ENCODE measurements at places on chromosomes 2 and 18.

DNA sequence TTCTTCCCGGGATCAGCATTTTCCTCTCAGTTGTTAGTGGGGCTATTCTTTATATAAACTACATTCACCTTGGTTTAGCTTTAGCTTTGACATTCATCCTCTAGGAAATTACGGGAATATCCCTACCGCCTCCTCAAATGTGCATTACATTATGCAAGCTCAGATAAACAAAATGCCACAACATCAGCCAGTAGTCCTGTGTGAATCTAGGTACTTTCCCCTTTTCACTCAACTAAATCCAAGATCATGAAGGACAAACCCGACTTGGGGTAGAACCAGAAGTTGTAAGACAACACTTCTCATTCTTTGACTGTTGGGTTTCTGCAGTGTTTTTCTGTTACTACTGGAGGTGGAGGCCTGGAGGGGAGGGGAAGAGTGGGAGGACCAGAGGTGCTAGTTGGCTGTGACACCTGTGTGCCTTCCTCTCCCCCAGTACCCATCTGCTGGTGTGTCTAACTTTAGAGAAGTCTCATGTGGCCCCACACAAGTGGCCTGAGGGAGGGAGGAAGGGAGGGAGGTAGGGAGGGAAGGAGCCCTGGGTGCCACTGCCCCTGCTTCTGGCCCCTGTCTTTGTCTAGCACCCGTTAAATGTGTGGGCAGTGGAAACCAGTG lies 84.8 kb upstream of the BCL2L11 start:
- peaks cover 10% of the 10 kb centered on the region for H3K4me1 ChIP-seq
- H3K36me3 ChIP-seq = no peaks in the 10 kb centered on the region
- no peak for DNase-seq
- H3K27ac ChIP-seq = no peak overlapping the region
- no peaks in the 10 kb centered on the region for H3K27me3 ChIP-seq
- H3K4me3 ChIP-seq = no peak overlapping the region

GRCh38 chr2:174717273-174717672 lies 47.0 kb downstream of the CHRNA1 start:
- no peaks in the 10 kb centered on the region for H3K27me3 ChIP-seq
- no peaks in the 10 kb centered on the region for H3K4me1 ChIP-seq
- no peaks in the 10 kb centered on the region for H3K36me3 ChIP-seq
- no peak for DNase-seq

GRCh38 chr2:88865801-88866371 lies 174.4 kb downstream of the RPIA start:
- DNase-seq = no peak
- H3K36me3 ChIP-seq = no peaks in the 10 kb centered on the region
- no peak overlapping the region for H3K27ac ChIP-seq
- no peak overlapping the region for H3K4me3 ChIP-seq

- H3K27ac ChIP-seq = no peak overlapping the region
- no peaks in the 10 kb centered on the region for H3K27me3 ChIP-seq
- no peak for DNase-seq
- no peak overlapping the region for H3K4me3 ChIP-seq
- H3K36me3 ChIP-seq = no peaks in the 10 kb centered on the region
These were observed 23.4 kb upstream of the CHRNA1 start for GRCh38 chr2:174787487-174788205.

DNA sequence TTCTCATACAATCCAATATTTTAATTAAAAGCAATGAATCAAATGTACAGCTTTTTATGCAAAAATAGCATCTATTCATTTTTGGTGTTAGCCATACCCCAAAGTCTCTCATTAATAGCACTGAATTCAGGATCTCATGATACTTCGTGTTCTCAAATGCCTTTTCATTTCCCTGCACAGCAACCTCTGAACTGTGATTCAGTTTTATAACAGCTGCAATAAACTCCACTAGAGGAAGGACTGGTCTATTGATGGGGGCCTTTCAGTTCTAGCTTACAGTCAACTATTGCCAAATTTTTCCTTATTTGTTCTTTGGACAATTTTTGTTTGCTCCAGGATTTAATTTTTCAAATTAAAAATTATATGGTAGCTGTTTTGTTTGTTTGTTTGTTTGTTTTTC lies 4.8 kb upstream of the TMEM87B start:
- no peaks in the 10 kb centered on the region for H3K27me3 ChIP-seq
- H3K4me1 ChIP-seq = peaks cover 22% of the 10 kb centered on the region
- no peaks in the 10 kb centered on the region for H3K36me3 ChIP-seq
- no peak for DNase-seq
- H3K4me3 ChIP-seq = no peak overlapping the region

DNA sequence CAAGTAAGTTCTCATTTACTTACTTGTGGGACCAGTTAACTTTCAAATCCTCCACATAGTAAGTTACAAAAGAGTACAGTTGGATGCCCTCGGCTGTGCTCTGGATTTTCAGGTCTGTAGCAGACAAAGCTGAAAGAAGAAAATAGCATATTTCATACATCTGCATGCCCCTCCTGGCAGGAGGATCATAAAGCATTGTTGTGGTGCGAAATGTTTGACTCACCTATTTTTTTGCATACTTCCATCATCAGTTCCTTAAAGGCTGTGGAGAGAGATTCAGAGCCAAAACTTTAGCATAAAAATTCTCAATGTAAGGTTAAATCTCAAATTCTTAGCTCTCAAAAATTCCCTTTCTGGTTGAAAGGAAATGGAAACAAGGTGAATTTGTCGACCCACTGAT lies 70.8 kb upstream of the LPIN2 start:
- no peak overlapping the region for H3K4me3 ChIP-seq

DNA sequence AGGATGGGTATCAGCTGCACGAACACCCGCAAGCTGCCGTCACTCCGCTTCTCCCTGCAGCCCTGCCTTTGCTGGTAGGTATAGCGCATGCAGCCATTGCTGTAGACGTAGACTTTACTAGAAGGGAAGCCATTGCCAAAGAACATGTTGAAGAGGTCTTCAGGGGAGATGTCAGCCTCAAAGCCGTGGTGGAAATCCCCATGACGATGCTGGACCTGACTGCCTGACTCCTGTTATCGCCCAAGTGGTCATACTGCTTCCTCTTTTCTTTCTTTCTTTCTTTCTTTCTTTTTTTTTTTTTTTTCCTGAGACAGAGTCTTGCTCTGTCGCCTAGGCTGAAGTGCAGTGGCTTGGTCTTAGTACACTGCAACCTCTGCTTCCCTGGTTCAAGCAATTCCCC lies 68.7 kb upstream of the SPRED2 start:
- DNase-seq = no peak
- H3K4me3 ChIP-seq = no peak overlapping the region
- no peaks in the 10 kb centered on the region for H3K4me1 ChIP-seq

DNA sequence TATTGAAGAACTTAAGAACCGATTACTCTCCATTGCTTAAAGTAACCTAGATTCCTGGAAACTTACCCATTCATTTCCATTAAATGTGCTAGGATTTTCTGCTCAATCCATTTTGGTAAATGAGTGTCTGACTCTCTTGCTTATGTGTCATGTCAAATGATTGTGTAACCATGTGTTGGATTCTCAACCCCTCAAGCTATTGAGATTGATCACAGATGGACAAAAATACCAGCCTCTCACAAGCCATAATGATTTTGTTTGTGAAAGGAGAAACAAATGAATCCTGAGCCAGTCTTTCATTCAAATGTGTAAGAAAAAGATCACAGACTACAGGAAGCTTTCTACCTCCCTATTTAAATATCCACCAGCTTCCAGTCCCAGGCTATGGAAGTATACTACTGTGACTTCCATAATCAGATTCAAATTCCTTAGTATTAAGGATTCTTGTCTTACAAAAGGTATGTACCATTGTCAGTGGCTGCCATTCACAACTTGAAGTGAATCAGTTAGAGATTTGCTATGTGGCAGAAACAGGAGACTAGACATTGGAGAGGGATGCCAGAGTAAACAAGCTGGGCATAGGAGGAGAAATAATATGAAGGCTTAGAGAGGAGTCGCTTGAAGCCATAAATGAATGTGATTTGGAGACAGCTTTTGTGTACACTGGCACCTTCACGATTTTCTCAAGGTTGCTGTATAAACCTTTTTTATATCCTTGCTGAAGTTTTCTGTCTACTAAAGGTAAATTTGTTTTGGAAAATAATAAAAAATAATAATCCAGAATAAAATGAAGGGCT lies 498.5 kb upstream of the SETBP1 start:
- no peaks in the 10 kb centered on the region for H3K27me3 ChIP-seq
- no peaks in the 10 kb centered on the region for H3K4me1 ChIP-seq
- H3K27ac ChIP-seq = no peak overlapping the region
- no peak overlapping the region for H3K4me3 ChIP-seq

- H3K4me3 ChIP-seq = no peak overlapping the region
- H3K36me3 ChIP-seq = no peaks in the 10 kb centered on the region
- no peaks in the 10 kb centered on the region for H3K27me3 ChIP-seq
- peak; percentile 38 for DNase-seq
- H3K27ac ChIP-seq = no peak overlapping the region
These were observed 568.3 kb downstream of the LRRTM4 start for GRCh38 chr2:76953733-76954347.

DNA sequence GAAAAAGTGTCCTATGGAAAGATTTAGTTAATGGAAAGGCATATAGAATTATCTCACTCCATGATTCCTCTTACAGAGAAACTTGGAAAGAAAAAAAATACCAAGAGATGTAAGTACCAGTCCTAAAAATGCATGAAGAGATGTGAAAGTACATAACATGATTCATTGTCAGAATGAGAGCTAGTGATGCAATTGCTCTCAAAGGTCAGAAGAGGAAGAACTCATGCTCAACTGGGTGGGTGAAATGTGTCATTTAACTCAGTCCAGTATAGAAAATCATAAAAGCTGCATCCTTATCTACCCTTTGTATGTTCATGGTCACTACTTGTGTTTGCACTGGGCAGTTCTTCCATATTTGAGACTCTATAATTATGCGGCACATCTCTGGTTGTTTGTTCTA lies 300.0 kb upstream of the PIK3C3 start:
- no peak overlapping the region for H3K4me3 ChIP-seq
- H3K36me3 ChIP-seq = no peaks in the 10 kb centered on the region
- DNase-seq = no peak
- no peaks in the 10 kb centered on the region for H3K27me3 ChIP-seq
- no peak overlapping the region for H3K27ac ChIP-seq
- no peaks in the 10 kb centered on the region for H3K4me1 ChIP-seq

- no peaks in the 10 kb centered on the region for H3K27me3 ChIP-seq
- H3K4me3 ChIP-seq = no peak overlapping the region
- H3K27ac ChIP-seq = no peak overlapping the region
- DNase-seq = no peak
- H3K36me3 ChIP-seq = no peaks in the 10 kb centered on the region
These were observed 39.9 kb upstream of the ELOA2 start for GRCh38 chr18:47075098-47075883.

DNA sequence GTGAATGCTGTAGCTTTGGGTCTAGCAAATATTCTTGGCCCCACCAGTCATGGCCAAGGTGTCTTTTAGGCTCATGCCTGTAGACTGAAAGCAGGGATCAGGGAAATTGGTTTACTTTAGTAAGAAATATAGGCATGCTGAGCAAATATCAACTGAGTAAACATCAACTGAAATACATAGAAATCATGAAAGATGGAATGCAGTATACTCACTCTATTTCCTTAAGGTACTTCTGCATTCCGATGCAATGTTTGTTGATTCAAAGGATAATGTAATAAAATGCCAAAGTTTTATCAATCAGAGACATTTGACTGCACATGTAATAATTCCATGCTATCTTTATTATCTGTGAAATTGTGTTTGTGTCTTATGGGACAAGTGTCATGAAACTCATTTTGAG lies 19.6 kb upstream of the IL1R1 start:
- H3K27me3 ChIP-seq = no peaks in the 10 kb centered on the region
- no peak overlapping the region for H3K27ac ChIP-seq
- H3K4me1 ChIP-seq = peaks cover 25% of the 10 kb centered on the region
- DNase-seq = no peak

DNA sequence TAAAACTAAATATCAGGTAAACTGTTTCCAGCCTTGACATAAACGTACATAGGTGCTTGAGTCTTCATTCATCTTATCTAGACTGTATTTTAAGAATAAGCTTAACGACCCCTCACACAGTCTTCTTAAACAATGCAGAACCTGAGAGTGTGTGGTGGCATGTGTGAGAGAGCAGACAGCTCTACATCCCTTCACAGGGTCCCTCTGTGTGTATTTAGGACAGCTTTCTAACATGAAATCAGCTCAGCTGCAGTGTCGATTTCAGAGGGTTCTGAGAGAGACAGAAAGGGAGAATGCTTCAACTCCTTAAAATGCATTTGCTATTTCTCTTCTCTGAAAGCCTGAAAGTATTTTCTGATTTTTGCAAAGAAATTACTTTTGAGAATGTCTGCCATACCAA lies 185.2 kb downstream of the GRB14 start:
- H3K4me1 ChIP-seq = no peaks in the 10 kb centered on the region
- H3K36me3 ChIP-seq = no peaks in the 10 kb centered on the region
- H3K27me3 ChIP-seq = no peaks in the 10 kb centered on the region
- H3K27ac ChIP-seq = no peak overlapping the region
- H3K4me3 ChIP-seq = no peak overlapping the region

- no peaks in the 10 kb centered on the region for H3K27me3 ChIP-seq
- H3K36me3 ChIP-seq = no peaks in the 10 kb centered on the region
- H3K4me1 ChIP-seq = peaks cover 23% of the 10 kb centered on the region
- H3K4me3 ChIP-seq = no peak overlapping the region
- no peak overlapping the region for H3K27ac ChIP-seq
- no peak for DNase-seq
These were observed 114.2 kb downstream of the RTP5 start for GRCh38 chr2:241983571-241984270.

DNA sequence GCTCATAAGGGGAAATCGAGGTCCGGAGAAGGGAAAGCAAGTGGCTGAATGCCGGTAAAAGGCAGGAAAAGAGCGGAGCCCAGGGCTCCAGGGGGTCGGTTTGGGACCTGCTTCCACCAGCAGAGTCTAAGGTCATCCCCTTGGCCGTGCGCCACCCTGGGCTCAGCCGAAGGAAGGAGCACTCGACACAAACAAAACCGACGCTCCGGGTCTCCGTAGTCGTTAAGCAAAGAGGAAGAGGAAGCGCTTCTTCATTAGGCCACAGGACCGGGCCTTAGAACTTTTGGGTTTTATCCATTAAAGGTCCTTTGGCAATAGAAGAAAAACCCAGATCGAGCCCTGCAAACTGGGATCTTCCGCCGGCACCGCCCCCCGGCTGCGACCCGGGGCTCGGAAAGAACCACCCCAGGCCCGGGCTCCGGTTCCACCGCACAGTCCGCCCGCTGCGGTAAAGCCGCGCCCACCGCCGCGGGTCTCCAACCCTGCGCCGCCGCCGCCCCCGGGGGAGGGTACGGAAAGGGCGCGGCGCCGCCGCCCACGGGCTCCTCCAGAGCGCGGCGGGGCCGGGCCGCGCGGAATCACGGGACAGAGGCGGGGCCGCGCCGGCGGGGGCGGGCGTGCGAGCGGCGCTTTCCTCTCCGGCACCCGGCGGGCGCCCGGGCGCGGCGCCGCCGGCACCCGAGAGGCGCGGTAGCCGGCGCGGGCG lies at the start of gene TTL:
Gene TTL (plus strand): TSS at position 629 of the 706 bp plus-strand sequence. CDS start 189 bp downstream, outside the sequence.
- peaks cover 7% of the 10 kb centered on the region for H3K27me3 ChIP-seq
- peak within 1 kb of the TSS; percentile 87 for H3K27ac ChIP-seq
- H3K4me3 ChIP-seq = peak within 1 kb of the TSS; percentile 78
- peaks cover 18% of the 10 kb centered on the region for H3K4me1 ChIP-seq
- peak; percentile 67 for DNase-seq

DNA sequence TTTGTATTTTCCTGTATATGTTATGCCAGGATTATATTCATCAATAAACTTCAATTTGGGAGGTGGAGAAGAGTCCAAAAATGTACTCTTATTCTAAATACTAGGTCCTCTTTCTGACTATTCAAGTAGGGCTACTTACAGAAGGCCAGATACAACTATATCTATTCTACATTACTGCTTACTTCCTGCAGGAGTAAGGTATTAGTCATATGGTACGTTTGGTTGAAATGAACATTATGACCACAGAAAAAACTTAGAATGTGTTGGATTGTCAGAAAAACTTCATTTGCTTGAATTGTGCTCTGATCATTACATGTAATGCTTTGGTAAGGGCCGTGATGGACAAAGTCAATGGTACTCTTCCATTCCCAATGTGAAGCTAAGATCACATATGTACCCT lies 35.0 kb downstream of the STAT4 start:
- no peak overlapping the region for H3K27ac ChIP-seq
- H3K36me3 ChIP-seq = no peaks in the 10 kb centered on the region
- DNase-seq = no peak
- no peaks in the 10 kb centered on the region for H3K27me3 ChIP-seq

Data from body of pancreas (tissue), 4 donors.